NK-92 treated with Interleukin-12 subunit alpha and Interleukin-12 subunit beta, amount 100 ng/mL, for 24 hours (cell line): ENCODE measurements at places on chromosomes 7 and 10.

DNA sequence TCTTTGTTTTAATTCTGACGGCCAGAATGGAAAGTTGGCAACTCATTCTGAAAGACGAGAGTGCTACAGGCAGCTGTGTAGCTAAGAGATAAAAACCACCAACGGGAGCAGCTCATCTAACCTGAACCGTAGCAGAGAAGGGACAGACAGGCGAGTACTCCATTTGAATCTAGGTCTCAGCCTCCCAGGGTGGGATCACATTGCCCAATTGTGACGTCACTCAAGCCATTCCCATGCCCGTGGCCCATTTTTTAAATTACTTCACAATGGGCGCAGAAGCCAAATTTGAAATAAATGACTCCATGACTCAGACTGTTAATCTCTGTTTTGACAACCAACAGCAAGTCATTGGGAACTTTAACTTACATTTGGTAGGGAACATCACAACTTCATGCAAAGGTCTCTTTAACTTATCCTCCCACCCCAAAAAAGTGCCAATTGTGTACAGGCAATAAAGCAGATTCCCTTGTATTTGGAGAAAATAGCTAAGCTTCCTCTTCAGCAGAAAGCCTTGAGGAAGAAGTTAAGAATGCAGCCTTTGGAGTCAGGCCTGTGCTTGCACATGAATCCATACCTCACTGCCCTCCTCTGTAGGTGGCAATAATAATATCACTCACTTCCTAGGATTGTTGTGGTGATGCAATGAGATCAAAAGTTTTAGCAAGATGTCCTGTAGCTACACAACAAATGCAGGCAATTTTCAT, 93.2 kb upstream of the KIF5B start:
- no peak for DNase-seq

DNA sequence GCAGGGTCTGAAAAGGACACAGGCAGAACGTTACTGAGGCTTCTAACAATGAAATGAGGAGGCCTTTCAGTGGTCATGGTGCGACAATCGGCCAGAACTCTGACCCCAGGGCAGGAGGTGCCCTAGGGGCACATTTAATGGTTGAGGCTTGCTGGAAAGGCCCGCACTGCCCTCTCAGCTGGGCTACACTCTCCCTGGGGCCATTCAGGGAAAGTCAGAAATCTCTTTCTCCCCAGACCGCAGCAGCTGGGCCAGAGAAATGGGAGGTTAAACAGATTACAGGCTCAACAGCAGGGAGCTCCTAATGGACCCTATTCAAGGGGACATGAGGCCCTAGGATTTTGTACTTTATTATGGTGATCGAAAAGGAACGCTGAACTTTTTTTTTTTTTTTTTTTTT, 85.6 kb upstream of the FGFR2 start:
- DNase-seq: no peak

GRCh38 chr10:116259638-116260037, 13.4 kb downstream of the GFRA1 start:
- DNase-seq: no peak

DNA sequence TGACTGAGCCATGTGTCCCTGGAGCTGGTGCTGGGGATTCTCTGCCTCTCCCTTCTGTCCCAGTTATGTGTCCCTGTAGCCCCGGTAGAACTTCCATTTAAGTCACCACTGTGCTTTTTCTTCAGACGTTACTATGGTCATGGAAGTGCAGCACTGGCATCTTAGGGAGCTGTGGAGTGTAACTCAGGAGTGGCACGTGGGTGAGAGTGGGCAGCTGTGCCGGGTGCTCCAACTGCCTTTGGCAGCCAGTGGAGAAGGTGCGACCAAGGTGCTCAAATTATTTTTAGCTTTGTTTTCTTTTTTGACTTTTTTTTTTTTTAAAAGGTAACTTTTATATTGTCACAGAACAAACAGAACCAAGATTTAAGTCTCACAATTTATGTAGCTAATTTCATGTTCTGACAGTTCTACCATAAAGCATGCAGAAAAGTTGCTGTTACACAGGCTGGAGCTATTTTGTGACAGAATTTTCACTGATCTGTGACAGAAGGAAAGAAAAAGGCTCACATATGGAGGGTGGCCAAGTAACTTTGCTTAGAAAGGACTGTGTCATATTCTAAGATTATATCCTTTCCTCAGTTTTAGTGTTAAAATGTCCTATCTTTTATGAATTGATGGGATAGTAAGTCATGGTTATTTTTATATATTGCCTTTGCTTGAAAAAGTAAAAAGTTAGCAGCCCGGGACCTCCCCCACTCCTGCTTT, 73.9 kb downstream of the SH2D4B start:
- DNase-seq: no peak

DNA sequence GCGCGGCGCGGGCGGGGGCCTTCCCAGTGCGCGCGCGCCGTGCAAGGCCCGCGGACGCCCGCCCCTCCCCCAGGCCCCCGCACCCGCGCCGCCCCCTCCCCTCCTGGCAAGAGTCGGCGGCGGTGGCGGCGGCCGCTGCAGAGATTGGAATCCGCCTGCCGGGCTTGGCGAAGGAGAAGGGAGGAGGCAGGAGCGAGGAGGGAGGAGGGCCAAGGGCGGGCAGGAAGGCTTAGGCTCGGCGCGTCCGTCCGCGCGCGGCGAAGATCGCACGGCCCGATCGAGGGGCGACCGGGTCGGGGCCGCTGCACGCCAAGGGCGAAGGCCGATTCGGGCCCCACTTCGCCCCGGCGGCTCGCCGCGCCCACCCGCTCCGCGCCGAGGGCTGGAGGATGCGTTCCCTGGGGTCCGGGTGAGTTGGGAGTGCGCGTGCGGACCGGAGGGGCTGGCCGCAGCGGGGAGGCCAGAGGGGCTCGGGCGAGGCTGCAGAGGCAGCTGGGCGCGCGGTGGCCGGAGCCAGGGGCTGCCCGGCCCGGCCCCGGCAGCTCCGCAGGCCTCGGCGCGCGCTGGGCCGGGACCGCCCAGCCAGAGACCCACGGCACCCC, at the start of gene BMPR1A:
Gene BMPR1A, plus strand, starts transcription at position 109 of the 602 bp plus-strand sequence. CDS start 119,400 bp downstream, outside the sequence.
- DNase-seq: no peak

DNA sequence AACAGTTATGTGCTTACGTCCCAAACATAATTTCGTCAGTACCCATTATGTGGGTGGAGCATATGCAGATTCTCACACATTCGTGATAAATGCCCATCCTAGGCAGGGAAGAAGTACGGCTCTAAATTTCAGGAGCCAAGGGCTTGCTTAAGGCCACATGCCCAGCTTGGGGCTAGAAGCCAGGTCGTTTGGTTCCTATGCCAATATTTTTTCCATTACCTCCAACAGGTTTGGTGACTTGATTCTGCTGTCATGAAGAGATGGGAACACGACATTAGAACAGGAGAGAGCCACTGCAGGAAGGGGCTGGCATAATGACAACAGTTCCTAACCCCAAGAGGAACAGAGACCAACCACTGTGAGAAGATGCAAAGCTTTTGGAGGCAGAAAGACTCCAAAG, 85.1 kb downstream of the HIPK2 start:
- no peak for DNase-seq

GRCh38 chr10:123149568-123150270, 1.8 kb downstream of the HMX2 start:
- no peak for DNase-seq

DNA sequence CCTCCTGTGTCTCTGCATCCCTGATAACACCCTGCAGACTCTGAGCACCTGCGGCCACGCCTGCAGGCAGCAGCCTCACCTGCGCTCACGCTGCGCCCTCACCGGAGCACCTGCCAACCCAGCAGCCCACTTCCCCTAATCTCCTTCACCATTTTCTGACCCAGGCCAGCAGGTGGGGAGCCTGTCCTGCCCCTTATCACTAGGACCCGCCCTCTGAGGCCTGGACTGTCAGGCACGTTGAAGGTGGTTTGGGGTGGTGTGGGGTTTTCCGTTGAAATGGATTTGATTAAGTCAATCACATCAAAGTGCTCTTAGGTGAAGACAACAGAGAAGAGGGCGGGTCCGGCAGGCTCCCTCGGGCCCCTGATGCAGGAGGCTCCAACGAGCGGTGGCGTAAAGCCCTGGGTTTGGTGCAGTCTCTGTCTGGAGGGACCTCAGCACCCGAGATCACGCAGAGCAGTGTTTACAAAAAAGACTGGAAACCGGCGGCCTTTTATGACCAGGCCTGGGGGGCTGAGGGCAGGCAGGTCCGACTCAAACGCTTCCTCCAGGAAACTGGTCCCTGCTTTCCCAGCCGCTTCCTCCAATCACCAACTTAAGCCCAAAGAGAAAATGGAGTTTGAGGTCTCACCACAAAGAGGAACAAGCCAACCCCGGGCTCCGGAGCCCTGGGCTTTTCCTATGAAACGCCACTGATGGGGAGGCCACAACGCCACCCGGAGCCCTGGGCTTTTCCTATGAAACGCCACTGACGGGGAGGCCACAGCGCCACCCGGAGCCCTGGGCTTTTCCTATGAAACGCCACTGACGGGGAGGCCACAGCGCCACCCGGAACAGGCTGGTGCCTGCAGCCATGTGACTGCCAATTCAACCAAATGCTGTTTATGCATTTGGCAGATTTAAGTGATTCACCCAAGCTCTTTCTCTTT, 45.5 kb downstream of the DPYSL4 start:
- no peak for DNase-seq

- no peak for DNase-seq
Measured at GRCh38 chr10:6894405-6894804, 314.3 kb upstream of the PRKCQ start.
